ENCODE measurements at places on chromosomes 16 and 17.
A peak's percentile ranks its signal among the peaks of the same experiment; 100 is the strongest.

- no peak for DNase-seq
These were observed 34.6 kb downstream of the DCAKD start for GRCh38 chr17:45016823-45017222.

DNA sequence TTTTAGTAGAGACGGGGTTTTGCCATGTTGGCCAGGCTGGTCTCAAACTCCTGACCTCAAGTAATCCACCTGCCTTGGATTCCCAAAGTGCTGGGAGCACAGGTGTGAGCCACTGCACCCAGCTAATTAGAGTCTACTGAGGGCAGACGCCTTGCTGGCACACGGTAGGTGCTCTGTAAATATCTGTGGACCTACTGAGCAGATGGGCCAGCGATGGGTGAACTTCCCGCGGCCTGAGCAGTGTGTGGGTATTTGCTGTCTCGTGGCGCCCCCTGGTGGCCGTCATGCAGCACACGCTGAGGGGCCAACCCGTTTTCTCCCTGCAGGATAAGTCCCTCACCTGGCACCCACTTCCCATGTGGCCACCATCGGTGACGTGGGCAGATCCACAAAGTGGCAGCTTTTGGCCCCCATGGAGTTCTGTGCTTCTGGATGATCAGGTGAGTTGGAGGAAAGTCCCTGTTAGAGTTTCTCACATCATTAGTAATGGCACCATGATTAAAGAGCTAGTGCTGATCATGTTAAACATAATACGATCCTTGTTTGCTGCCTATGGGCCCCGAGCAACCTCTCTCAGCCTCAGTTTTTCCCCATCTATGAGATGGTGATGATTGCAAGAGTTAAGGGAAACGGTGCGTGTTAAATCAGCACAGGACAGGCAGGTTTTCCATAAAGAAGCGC is 40.7 kb downstream of the ZDHHC7 start:
- peak; percentile 68 for DNase-seq

DNA sequence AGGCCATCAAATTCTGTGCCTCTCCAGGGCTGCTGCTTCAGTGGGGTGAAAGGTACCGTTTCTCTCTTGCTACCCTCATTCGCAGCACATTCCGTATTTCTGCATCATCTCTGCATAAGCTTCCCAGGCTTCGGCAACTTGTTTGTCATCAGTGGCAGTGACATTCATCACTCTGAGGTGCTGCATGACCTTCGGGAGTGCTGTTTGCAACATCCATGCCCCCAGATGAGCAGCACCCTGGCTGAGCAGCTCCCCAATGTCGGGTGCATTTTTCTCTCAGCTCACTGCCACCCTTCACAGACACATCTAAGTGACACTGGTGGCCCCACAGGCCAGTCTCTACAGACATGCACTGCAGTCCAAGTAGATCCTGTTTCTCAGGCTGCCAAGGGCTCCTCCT is 3.8 kb downstream of the CREBBP start:
- no peak for DNase-seq

DNA sequence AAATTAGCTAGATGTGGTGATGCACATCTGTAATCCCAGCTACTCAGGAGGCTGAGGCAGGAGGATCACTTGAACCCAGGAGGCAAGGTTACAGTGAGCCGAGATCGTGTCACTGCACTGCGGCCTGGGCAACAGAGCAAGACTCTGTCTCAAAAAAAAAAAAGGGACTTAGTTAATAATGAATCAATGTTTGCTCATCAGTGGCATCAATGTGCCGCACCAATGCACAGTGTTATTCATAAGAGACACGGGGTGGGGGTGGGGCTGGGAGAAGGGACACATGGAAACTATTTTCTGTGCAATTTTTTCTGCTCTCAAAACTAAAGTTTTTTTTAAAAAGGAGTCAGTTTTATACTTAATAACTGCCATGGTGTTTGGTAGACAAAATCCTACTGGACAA is 6.8 kb upstream of the ATP2C2 start:
- no peak for DNase-seq

- DNase-seq: no peak
These were observed 12.7 kb upstream of the AMFR start for GRCh38 chr16:56438038-56438437.

- no peak for DNase-seq
These were observed 27.2 kb upstream of the ST6GALNAC1 start for GRCh38 chr17:76670718-76671122.

DNA sequence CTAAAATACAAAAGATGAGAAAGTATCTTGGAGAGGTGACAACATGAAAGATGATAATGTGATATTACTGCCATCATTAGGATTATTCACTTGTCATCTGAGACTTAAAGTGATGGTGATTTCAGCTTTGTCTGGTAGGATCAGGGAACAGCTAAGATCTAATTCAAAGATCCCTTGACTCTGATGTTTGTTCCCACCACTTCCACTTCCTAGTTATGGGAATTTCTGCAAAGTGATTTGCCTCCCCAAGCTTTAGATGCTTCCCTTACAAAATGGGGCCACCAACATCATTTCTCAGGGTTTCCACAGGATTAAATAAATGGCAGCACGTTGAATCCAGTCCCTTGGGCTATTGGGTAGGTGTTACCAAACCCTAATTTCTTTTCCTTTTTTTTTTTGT is 550.8 kb upstream of the CDH5 start:
- DNase-seq: no peak

- DNase-seq: no peak
These were observed 82.5 kb downstream of the NLK start for GRCh38 chr17:28124962-28125361.
